MV-4-11 (cell line): ENCODE measurements at places on chromosomes 6 and 20.

DNA sequence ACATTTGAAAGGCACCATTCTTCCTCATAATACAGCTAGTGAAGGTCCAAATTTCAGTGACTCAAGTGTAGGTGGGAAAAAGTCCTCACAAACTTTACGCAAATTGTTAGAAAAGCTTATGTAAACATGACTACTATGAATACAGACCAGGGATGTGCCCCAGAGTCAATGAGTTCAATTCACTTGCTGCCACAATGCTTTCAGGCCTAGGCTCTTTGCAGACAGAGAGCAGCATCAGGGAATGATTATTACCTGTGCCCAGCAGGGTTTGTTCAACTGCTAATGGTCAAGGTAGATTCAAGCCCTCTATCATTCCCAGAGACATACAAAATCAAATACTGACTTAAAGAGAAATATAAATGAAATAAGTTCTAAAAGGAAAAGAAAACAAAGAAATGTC lies 84.0 kb downstream of the LAMA2 start:
- DNase-seq = no peak

DNA sequence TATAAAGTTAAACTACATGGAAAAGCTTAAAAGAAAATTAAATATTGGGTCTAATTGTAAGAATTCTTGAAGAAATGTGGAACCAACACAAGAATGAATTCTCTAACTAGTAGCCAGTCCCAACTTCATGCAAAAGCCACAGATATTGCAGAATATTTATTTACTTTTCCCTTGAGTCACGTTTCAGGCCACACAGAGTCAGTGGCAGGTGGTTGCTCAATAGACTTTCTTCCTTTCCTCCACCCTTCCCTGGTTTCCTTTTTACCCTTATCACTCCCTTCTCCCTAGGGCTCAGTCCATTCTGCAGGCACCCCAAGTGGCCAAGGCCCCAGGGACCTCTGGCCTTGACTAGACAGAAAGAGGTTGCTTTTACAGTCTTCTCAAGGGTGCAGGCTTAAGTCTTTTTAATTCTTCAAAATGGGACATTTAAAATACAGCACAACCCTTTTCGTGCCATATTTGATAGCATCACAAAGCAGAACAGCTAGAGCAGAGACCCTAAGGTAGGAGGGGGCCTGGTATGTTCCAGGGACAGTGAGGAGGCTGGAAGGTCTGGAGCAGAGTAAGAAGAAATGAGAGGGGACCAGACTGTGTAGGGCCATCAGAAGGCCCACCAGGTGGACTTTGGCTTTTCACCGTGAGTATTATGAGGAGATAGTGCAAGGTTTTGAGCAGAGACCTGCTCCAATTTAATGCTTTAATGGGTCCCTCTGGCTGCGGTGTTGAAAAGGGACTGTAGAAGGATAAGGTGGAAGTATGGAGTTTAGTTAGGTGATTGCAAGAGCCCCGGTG lies 65.0 kb downstream of the HDDC2 start:
- peak; percentile 46 for DNase-seq

DNA sequence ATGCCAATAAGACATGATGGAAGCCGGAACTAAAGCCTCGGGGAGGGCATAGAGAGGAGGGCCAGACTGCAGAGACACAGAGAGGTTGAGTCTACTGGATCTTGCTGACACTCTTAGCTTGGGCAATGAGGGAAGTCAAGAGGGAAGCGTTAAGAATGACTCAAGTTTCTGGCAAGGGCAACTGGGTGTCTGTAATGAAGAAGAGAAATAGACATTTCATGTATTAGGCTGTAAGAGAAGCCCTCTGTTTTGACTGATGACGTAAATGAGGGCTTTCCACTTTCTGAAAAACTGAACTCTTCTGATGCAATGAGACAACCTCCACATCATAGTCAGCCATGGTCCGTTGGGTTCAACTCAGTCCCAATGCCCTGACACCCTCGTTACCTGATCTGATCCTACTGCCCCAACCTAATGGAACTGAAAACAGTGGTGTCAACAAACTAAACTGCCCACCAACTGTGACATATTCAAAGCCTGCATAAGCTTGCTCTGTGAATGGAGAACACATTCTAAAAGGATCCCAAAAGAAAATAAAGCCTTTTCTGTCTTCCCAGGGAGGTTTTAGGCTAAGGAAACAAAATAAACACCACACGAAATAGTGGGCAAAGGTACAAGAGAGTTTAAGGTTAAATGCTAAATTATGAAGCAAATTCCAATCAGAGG lies 45.8 kb upstream of the PNRC1 start:
- peak; percentile 98 for DNase-seq

DNA sequence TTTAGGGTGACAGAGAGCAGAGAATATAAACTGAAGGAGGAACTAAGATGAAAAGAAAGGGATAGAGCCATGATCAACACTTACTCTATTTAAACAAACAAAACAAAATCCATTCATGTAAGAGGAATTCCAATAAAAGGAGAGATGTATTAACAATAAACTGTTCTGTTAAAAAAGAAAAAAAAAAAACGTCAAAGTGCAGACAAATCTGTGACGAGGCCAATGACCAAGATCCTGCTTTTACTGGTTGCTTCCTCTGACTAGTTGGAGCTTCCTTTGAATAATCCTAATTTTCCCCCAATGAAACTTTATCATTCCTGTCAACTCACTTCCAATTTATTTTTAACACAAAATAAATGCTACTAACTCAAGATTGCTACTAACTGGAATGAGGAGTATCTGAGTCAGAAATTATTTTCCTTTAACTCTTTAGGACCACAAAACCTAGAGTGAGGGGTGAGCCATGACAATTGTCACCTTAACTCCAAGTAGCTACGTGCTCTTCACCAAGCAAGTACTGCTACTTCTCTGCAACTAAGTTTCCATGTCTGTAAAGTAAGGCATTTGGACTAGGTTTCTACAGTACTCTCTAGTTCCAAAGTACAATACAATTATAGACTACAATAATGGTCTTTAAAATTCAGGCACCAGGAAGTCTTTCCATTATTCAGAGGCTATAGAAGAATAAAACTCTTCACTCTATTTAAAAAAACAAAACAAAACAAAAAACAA lies 152.0 kb downstream of the PTPRK start:
- no peak for DNase-seq

DNA sequence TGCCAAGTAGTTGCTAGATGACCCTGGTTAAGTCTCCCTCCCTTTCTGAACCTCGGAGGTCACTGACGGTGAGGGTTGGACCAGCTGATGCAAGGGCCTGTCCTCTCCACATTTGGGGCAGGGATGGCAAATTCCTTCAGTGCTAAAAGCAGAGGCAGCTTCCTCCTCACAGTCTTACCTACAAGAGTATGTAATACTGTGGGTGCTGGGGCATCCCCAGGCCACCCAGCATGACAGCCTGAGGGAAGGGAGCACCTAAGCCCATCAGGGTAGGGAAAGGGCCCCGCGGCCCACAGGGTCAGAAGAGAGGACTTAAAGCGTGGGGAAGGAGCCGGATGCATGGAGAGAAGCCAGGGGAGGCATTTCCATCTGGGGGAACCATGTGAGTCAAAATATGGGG lies 38.0 kb downstream of the TGM3 start:
- no peak for DNase-seq

- DNase-seq = no peak
Observed at GRCh38 chr6:123829302-123829953, 25.8 kb downstream of the NKAIN2 start.

DNA sequence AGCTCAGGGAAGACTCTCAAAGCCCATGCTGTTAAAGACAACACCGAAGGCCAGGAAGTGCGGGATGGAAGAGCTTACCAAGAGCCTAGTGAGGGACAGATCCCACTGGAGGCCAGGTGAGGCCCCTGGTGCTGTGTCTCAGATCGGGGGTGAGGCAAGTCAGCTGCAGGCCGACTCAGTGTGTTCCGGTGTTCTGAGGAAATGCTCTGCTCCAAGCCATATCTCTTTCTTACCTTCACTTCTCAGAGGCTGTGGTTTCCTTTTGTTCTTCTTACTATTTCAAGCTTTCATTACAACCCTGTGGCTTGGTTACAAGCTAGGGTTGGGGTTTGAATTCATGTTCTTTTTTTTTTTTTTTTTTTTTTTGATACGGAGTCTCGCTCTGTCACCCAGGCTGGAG lies 114.3 kb upstream of the ZFP64 start:
- no peak for DNase-seq

DNA sequence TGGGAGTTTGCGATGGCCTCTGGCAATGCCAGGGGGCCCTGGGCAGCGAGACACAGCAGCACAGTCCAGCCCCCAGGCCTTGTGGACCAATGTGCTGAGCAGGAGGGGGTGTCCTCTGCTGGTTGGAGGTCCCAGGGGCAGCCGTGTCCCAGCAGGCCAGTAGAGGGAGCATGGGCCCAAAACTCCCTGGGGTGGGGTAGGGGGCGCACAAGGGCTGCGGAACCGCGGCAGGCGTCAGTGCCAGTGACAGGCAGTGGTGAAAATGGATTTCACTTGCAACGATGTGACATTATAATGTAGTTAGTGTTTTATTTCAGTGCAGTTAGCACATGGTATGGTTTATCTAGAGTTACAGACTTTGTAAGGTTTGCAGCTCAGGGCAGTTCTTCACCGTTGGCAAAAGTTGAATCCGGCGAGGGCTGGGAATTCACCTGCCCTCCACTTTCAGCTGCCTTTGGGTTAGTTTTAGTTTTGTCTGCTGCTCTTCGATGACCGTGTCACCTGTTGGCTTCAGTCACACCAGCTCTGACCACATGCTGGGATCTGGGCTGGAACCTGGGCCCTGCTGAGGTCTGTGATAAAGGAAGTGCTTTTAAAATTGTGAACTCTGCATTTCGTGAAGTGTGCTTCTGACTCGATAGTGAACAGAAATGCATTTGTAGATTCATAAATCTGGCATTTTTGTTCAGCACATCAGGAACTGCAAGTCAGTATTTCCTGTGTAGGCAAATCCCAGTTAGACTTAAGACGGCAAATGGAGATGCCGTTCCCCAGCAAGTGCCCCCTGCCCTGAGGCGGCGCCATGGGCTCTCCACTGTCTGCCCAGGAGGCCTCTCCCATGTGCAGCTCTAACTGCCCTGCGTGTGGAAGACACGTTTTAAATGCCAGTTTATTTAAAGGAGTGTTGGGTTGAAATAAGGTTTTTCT lies 46.8 kb downstream of the PYGB start:
- DNase-seq = peak; percentile 51

DNA sequence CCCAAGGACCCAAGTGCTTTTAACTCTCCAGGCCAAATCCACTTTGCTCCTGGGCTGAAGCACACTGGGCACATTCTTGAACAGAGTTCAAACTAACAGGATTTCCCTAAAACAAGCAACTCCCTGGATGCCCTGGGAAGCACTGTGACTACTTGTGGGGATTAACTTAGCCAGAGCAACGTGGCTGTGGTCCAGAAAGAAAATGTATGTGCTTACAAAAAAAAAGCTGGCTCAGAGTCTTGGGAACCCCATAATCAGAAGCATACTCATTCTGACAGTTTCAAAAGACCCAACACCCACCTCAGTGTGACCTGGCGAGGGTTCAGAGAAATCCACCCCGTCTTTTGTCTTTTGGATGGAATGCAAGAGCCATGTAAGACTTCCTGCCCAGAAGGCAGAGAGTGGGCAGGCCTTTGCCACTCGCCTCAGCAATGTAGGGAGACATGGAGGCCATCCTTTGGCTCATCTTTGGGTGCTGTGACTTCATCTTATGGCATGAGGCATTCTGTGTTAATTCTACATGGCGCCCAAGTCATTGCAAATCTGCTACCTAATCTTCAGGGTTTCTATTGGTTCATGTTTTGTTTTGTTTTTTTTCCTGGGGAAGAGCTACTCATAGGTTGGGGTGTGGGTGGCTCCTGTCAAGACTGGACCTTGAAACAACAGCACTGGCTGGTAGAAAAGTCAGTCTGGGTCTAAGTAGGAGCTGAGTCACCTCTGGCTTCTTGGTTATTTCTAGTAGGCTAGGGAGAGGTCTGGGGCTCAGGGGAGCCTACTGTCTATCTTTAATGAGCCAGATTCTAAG lies 248.6 kb upstream of the SUPT3H start:
- DNase-seq = peak; percentile 69

DNA sequence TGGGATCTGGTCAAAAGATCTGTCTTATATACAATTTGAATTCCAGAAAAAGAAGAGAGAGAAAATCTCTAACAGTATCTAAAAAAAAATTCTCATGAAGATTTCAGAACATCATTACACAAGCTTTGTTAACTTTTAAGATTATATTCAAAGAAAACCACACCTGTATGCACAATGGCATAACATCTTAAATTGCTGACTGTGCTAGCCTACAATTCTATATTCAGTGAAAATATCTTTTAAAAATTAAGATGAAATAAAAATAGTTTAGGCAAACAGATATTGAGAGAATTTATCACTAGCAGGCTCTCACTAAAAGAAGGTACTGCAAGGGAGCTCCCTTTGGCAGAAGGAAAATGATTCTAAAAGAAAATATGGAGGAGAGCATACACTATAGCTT lies 100.3 kb downstream of the BCKDHB start:
- no peak for DNase-seq

- DNase-seq = no peak
Observed at GRCh38 chr6:37960139-37960935, 140.8 kb downstream of the ZFAND3 start.

GRCh38 chr20:41225091-41225490 lies 87.7 kb downstream of the PLCG1 start:
- DNase-seq = peak; percentile 25

- no peak for DNase-seq
Observed at GRCh38 chr6:148716811-148717210, 30.0 kb upstream of the UST start.

- DNase-seq = peak; percentile 55
Observed at GRCh38 chr6:6494677-6495076, 93.8 kb upstream of the LY86 start.

DNA sequence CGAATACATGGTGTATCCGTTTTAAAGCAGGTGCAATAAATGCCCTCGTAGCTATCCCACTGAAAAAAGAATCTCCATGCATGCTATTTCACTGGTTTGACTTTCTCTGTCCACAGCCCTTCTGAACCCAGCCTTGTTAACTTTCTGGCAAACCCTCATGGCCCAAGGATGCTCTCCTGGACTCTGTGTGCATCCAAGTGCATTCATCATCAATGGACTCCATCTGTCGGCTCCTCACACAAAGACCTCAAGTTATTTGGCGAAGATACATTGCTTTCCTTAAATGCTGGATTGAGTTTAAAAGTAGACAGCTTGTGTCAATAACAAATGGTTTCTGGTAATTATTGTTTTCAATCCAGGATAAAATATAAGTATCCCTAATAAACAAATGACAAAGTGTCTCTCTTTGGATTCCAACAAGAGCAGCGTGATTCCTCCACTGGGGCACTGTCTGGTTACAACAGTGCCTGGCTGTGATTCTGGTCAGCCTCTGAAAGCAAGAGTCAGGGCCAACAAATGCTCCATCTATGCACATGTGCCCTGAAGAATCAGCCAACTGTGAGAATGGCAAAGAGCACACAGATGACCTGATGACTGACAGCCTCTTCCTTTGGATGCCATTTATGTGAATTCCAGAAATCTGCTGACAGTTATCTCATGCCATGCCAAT lies 55.7 kb downstream of the FYN start:
- no peak for DNase-seq

GRCh38 chr6:82072751-82073150 lies 174.8 kb downstream of the IBTK start:
- DNase-seq = peak; percentile 14

GRCh38 chr6:105397987-105398386 lies 4.9 kb downstream of the PREP start:
- DNase-seq = no peak

GRCh38 chr6:168385037-168385759 lies 55.8 kb upstream of the SMOC2 start:
- no peak for DNase-seq
